Activated T-helper 1 cell treated with anti-CD3 and anti-CD28 coated beads, Interleukin-2, amount 50 U/mL, for 16 hours (primary cell): ENCODE measurements at places on chromosomes 7 and 10.

GRCh38 chr7:27579565-27579964 lies 83.1 kb downstream of the HIBADH start:
- DNase-seq, result no peak

GRCh38 chr10:2658780-2659179 lies 408.6 kb upstream of the PFKP start:
- DNase-seq, result no peak

DNA sequence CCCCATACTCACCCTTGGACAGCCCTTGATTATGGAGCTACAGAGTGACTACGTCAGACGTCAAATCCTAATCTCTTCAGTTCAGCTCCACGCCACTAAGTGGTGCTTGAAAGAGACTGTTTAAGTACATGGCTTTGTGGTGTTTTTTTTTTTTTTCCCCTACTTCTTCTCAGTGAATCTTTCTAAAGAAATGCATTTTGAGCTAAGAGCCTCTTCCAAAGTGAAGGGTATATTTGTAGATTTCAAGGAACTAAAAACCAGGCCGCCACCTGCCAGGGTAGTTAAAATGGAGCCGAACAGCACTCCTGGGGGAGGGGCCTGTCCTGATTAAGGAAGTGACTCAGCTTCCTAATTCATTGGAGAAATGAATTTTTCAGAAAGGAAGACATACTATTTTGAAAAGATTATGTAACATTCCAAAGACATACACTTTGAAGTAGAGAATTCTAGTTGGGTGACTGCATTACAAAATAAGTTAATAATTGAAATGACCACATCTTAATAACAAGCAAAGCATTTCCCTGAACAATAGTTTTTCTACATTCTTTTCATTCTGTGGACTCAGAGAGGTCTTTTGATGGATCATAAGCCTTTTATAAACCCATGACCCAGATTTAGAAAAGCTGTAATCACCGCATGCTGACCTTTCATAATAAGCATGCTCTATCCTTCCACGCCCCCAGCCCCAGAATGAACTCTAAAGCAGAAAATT lies 20.6 kb upstream of the VPS41 start:
- DNase-seq, result no peak

DNA sequence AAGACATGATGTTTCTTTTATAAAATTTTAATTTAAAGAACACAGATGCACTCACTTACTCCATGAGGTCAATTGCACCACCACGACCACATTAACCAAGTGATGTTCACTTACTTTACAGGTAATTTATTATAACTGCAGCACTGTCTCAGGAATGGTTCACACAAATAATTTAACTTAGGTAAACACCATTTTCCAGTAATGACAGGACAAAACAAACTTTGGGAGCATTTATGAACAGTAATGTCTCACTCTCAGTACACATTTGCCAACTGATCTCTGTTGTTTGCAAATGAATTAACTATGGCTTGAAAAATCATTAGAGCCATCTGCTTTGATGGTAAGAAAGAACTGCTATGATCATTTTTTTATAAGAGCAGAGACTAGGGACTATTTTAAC lies 150.4 kb downstream of the ETV1 start:
- no peak for DNase-seq
